ENCODE measurements at places on chromosomes 12 and 14. TPM values are rescaled to one million over a fixed set of nuclear protein-coding genes. Genes with fewer than 3 reads are reported as not detected.
A peak's percentile ranks its signal among the peaks of the same experiment; 100 is the strongest.

GRCh38 chr12:95532851-95533250 is 18.4 kb downstream of the USP44 start:
- no peak for DNase-seq

DNA sequence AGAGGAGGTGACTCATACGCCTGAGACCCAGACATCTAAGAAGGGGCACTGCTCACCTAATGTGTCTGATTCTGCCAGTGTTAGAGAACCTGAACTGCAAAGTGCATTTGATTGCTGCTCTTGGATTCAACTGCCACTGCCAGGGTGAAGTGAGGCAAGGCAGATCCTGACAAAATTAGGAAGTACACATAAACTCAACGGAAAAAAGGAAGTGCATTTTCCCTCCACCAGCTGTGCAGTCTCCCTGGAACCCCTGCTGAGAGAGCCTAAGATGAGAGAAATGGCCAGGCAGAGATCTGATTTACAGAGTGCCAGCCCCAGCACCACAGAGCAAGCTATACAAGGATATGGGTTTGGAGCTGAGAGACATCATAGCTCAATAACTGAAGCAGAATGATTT is 215.3 kb downstream of the SEC23A start:
- DNase-seq = no peak

DNA sequence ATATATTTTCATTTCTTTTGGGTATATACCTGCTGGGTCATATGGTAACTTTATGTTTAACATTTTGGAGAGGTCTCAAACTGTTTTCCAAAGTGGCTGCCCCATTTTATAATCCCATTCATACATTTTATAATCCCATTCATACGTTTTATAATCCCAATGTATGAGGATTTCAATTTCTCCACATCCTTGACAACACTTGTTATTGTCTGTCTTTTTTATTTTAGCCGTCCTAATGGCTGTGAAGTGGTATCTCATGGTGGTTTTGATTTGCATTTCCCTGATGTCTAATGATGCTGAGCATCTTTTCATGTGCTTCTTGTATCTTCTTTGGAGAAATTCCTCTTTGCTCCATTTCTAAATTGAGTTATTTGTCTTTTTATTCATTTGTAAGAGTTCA is 6.7 kb upstream of the CFL2 start:
- DNase-seq = no peak

- DNase-seq = peak; percentile 35
Measured at GRCh38 chr14:103606963-103607668, 21.9 kb upstream of the KLC1 start.

DNA sequence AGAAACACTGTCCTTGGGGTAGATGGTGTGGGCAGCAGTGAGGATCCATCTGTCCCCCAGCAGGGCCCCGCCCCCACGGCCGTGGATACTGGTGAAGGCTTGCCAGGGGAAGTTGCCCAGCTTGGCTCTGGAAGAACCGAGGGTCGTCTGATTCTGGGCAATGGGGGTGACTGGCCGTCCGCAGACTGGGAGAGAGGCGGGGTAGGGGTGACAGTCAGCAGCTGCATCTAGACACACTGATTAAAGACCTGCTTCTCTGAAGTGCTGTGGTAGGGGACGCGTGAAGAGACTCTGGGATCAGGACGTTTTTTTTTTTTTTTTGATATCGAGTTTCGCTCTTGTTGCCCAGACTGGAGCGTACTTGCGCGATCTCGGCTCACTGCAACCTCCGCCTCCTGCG is 4.7 kb upstream of the C1R start:
- no peak for DNase-seq

GRCh38 chr12:55008944-55009585 is 10.7 kb upstream of the NEUROD4 start:
- DNase-seq = no peak

GRCh38 chr14:43525658-43526057 is 981.4 kb downstream of the FSCB start:
- no peak for DNase-seq

DNA sequence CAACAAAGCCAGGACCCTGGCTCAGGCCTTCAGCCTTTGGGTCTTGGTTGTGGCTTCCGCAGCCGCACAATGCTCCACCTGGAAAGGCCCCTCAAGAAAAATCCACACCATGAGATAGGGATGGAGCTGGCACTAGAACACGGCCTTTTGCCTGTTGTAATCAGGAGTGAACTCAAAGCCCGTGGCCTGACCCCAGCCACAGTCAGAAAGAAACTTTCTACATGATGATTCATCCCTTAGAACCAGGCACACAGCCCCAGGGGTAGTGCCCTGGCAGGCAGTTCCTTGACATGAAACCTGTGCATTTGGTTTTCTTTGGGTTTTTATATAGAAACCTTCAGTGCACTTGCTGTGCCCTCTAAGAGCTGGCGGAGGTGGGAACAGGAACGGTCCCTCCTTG is 5.1 kb downstream of the CLMN start:
- DNase-seq = no peak

DNA sequence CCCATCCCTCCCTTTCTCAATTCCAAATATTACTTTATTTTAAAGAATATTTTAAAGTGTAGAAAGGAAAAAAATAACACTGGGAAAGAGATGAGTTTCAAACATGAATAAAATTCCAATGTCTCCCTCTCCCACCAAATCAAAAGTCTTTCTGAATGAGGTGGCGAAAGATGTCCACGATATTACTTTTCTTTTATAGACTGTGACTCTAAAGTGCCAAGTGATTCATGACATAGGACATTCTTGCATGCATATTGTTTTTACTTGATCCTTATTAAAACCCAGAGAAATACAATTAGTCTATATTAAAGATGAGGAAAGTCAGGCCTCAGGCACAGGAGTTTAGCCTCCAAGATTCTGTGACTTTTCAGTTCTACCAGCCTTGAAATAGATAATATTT is 16.0 kb upstream of the LUM start:
- DNase-seq = no peak

GRCh38 chr12:90172524-90172923 is 463.9 kb upstream of the ATP2B1 start:
- no peak for DNase-seq

DNA sequence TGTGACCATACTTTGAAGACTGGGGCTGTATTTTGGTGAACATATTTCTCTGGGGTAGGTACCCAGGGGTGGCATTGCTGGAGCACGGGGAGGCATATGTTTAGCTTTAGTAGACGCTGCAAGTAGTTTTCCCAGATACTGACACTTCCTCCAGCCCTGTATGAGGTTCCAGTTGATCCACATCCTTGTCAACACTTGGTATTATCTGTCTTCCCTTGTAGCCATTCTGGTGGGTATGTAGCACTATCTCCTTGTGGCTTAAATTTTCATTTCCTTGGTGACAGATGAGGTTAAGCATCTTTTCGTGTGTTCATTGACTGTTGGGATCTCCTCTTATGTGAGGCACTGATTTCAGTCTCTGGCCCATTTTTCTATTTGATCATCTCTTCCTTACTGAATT is 179.1 kb downstream of the PHETA1 start:
- DNase-seq = no peak

- DNase-seq = no peak
Measured at GRCh38 chr12:124557518-124558223, 9.7 kb downstream of the NCOR2 start.

- DNase-seq = no peak
Measured at GRCh38 chr14:35339761-35340406, 47.7 kb downstream of the PSMA6 start.

GRCh38 chr12:16100206-16100605 is 177.3 kb downstream of the SLC15A5 start:
- no peak for DNase-seq

DNA sequence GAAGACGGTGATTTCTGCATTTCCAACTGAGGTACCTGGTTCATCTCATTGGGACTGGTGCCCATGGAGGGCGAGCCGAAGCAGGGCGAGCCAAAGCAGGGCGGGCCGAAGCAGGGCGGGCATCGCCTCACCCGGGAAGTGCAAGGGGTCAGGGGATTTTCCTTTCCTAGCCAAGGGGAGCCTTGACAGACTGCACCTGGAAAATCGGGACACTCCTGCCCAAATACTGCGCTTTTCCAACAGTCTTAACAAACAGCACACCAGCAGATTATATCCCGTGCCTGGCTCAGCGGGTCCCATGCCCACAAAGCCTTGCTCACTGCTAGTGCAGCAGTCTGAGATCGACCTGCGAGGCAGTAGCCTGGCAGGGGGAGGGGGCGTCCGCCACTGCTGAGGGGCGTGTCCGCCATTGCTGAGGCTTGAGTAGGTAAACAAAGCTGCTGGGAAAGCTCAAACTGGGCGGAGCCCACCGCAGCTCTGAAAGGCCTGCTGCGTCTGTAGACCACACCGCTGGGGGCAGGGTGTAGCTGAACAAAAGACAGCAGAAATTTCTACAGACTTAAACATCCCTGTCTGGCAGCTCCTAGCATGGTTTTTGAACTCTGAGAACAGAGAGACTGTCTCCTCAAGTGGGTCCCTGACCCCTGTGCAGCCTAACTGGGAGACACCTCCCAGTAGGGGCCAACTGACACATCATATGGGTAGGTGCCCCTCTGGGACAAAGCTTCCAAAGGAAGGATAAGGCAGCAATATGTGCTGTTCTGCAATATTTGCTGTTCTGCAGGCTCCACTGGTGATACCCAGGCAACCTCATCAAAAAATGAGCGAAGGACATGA is 77.2 kb downstream of the BAZ1A start:
- DNase-seq = no peak

- DNase-seq = no peak
Measured at GRCh38 chr14:102568115-102568614, 24.3 kb upstream of the RCOR1 start.

DNA sequence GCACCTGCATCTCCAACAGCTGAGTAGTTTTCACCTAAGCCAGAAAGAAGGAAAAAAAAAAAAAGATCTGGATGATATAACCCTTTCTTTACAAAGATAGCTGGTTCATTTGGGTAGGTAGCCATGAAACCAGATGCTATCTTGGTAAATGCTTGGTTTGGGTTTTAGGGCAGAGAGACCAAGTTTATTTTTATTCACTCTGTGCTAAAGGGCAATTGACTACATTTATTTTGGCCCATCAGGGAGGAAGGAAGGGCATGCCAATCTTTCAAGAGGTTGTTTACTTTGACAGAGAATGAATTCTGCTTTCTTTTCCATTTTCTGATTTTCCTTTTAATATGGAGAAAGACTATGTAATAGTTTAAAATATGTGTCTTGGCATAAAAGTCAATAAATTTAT is 91.0 kb downstream of the NTN4 start:
- DNase-seq = no peak

DNA sequence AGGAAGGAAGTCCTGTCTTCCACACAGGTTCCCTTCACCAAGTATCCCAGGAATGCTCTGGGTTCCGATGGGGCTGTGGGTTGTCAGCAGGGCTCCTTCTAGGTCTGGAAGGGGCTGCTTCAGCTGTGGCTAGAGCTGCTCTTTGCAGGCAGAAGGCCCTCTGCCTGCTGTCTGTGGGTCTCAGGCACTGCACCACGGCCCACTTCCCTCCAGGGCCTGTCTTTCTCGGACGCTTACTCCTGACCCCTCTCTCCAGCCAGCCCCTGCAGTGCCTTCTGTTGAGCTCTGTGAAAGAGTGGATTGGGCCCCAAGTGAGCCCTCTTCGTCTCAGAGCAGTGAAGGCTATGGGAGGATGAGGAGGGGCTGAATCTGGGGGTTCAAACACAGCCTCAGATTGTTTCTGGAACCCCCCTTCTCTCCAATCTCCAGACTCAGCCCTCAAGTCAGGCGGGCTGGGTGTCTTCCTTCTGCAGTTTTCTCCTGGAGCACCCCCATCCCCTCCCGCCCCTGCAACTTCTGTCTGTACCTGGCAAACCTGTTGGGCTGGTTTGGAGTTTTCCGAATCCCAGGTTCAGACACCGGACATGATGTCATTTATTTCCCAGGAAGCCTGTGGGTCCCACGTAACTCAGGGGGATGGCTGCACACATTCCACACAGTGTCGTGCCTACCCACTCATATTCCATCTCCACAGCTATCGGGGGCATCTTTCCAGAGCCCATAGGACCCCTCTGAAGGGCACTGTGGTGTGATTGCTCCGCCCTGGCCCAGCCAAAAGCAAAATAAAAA is 24.9 kb upstream of the SPPL3 start:
- no peak for DNase-seq

GRCh38 chr14:87079416-87079815 is 913.6 kb downstream of the GALC start:
- DNase-seq = no peak

DNA sequence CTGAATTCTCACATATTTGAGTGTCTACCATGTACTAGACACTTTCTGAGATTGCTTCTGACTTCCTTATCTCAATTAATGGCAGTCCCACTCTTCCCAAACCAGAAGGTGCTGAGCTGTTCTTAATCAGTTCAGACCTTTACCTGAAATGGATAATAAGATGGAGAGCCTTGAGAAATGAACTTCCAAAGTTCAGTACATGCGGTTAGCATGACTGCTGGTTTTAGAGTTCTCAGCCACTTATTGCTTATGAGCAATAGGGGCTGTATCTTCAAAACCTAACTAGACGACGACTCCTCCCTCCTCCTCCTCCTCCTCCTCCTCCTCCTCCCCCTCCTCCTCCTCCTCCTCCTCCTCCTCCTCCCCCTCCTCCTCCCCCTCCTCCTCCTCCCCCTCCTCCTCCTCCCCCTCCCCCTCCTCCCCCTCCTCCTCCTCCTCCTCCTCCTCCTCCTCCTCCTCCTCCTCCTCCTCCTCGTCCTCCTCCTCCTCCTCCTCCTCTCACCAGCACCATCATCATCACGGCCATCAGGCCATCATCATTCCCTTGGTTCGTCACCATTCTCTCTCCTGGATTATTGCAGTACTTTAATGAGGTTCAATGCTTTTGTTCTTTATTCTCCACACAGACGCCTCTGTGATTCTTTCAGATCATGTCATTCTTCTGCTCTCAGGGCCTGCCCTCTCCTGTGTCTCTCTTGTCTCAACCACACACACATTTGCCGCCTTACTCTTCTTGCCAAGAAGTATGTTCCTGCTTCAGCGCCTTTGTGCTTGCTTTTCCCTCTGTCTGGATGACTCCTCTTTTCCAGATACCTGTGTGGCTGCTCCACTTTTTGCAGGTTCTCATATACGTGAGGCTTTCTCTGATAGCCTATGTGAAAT is 2.7 kb downstream of the PCNX1 start:
- DNase-seq = no peak

- no peak for DNase-seq
Measured at GRCh38 chr14:95362138-95362494, 42.4 kb upstream of the CLMN start.

DNA sequence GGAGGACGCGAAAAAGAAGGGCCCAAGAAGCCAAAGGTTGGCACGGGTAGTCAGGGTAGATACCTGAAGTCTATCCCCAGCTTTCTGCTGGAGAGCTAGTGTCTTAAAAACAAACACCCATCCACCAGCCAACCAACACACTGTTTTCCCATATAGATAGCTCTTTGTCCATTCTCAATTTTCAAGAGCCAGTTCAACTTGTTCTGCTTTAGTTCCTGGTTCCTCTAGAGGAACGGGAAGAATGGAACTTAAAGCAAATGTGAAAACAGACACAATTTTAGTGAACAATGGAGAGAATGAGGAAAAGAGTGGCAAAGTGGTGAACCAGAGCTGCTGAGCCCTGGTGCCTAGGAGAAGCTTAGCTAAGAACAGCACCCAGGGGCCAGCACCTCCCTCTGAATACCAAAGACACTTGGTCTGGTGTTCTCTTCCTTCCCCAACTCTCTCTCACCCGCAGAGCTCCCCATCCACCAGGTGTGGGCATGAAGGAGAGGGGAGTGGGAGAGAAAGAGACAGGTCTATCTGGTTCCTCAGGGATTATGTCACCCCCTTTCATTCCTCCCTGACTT is 3.8 kb downstream of the NDRG2 start:
- DNase-seq = no peak

Gene KERA
- total RNA-seq = not detected

Gene BBOF1
- total RNA-seq = 2.3 TPM

Gene PPP4R4
- 0.18 TPM for total RNA-seq

Gene CDK2
- 43.0 TPM for total RNA-seq

Gene KLHL33
- 0.08 TPM for total RNA-seq

Gene RDH5
- 4.4 TPM for total RNA-seq

Gene LHX5
- total RNA-seq = not detected

Gene CEBPE
- not detected for total RNA-seq

Gene PRH2
- total RNA-seq = not detected

All from endothelial cell (in vitro differentiated cells).